ENCODE measurements at places on chromosomes 1 and 21.

DNA sequence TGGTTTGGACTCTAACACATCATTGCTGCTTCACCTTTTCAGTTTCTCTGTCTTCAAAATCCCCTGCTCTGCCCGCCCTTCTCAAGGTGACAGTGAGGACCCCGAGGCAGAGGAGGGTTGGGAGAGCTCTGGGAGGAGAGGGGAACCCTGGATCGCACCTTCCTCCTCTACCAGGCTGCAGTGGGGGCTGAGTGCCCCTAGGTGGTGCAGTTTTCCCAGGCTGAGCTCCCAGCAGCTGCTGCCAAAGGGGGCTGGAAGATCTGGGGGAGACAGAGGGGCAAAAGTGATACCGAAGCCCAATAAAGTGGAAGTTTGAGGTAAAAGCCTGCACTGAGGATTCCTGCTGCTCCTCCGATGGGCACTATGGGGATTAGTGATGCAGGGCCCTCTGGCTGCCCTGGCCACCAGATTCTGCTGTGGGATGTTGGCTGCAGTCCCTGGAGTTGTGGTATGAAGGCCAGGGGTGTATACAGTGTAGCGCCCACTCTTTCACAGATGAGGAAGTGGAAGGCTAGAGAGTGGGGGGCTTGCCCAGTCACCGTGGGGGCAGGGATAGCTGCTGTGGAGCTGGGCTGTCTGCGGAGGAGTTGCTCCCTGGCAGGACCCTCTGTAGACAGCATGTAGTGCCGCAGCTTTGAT is 40.7 kb upstream of the SCMH1 start:
- peak; percentile 18 for DNase-seq

- peak; percentile 4 for DNase-seq
Measured at GRCh38 chr1:214983126-214983869, 99.2 kb upstream of the KCNK2 start.

DNA sequence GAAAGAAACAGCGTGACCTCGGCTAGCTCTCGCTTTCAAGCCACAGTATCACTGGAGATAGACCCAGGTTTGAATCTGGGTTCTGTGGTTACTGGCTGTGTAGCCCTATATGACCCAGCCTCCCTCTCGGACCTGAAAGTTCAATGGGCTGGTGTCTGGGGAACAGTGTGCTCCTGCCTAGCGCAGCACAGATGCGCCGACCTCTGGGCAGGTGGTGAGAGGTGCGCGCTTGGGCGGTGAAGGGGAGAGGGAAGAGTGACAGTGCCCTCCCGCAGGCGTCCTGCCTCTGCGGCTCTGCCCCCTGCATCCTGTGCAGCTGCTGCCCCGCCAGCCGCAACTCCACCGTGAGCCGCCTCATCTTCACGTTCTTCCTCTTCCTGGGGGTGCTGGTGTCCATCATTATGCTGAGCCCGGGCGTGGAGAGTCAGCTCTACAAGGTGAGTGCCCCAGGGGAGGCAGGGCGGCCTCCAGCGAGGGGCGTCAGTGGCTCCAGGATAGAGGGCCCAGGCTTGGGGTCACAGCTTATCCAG is 10.5 kb downstream of the SERINC2 start:
- no peak for DNase-seq

- peak; percentile 37 for DNase-seq
Measured at GRCh38 chr1:226034482-226034881, 28.0 kb upstream of the H3-3A start.

- DNase-seq = no peak
Measured at GRCh38 chr21:42172596-42173483, 46.1 kb upstream of the ABCG1 start.

GRCh38 chr1:19610282-19610981 is 33.7 kb upstream of the NBL1 start:
- no peak for DNase-seq

GRCh38 chr1:38375035-38375434 is 328.4 kb upstream of the POU3F1 start:
- DNase-seq = no peak

- DNase-seq = no peak
Measured at GRCh38 chr21:14742119-14742518, 196.0 kb upstream of the SAMSN1 start.

GRCh38 chr1:60428127-60428526 is 354.6 kb upstream of the C1orf87 start:
- DNase-seq = no peak

- DNase-seq = no peak
Measured at GRCh38 chr1:156959414-156959813, 39.0 kb downstream of the LRRC71 start.
